ENCODE measurements at places on chromosomes 13 and 19.

- DNase-seq: no peak
These were observed 10.7 kb downstream of the POLRMT start for GRCh38 chr19:622666-623065.

DNA sequence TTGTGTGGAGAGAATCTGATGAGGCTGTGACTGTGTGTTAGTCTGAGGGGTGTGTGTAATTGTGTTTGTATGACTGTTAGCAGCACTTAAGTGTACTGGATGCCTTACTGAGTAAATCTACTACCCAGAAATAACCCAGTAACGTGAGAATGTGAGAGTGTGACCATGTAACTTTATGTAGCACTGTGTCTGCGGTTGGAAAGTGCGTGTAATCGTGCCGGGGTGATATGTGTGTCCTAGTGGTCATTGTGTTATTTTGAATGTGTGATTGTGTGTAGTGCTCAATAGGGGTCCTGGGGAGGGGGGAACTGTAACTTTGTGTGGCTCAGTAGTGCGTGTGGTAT is 550 bp downstream of the ZNF383 start:
- DNase-seq: no peak

DNA sequence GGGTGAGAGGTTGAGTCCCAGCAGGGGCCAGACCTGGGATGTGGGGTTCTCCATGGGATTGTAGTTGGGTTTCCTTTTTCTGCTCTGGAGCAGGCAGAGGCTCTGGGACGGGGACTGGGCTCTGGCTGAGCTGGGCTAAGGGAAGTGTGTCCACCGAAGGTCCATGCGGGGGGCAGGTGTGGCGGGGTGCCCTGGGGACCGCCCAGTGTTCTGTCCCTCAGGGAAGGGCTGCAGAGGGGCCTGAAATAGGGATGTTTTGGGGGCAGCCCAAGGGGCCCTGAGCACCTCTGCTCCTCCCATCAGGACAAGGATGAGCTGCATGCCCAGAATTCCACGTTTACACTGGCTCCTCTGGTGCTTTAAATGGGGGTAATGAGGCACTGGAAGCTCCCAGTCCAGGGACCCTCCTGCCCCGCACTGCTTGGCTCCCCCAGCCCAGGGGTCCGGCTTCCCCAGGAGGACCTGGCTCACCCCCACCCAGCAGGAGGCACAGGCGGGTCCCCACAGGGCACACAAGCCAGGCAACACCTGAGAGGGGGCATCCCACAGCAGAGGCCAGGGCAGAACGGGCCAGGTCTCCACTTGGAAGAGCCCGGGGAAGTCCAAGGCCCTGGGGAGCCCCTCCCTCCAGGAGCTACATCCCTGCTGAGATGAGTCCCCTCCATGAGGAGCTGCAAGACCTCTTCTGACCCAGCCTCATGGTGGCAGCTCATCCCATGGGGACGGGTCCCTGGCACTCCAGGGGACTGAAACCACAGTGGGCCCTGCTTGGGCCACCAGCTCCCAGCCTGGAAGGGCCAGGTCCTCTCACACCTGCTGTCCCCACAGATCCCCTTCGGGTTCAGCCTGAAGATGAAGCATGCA is 14.7 kb upstream of the ZNF14 start:
- no peak for DNase-seq

DNA sequence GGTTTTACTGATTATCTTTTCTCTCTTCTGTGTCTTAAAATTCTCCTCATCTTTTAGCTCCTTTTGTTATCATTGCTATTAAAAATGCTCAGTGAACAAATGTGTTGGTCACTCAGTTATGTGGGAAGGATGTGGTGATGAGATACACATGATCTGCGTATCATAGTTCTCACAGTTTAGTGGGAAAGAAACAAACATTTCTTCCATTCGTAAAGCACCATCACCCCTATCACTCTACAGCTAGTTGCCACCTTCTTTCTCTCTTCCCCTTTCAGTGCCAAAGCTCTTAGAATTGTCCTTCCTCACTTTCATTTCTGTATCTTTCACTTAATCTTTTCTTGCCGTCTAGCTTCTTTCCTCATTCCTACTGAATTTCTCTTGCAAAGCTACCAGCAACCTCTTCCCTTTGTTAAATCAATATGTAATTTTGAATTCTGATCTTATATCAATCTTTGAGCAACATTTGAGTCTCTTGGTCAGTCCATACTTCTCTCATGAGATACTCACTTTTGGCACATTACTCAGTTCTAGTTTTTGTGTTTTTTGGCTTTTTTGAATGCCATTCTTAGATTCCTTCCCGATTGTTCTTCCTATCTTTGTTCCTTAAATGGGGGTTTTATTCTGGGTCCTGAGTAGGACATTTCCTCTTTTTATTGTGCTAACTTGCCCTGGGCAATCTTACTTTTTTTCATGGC is 122.3 kb downstream of the PCCA start:
- no peak for DNase-seq
